Hippocampal formation (tissue), 2 donors: ENCODE measurements at places on chromosomes 5 and 9.

DNA sequence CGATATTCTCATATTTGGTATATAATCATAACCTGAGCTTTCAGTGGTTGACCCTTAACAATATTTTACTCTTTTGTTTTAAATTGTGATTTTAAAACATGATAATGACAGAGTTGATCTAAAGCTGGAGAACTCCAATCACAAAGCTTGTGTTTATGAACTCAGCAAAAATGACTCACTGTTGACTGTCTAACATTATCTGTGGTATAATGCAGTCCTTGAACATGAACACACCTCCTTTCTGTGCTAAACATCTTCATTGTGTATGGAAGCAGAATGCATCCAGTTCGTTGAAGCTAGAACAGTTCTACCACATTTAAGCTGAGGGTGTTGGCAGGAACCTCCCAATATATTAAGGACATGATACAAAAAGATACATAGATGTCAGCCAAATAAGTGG is 1030.2 kb upstream of the SEMA6A start:
- no peak for DNase-seq

GRCh38 chr5:146699138-146699537 is 179.4 kb downstream of the PPP2R2B start:
- no peak for DNase-seq

DNA sequence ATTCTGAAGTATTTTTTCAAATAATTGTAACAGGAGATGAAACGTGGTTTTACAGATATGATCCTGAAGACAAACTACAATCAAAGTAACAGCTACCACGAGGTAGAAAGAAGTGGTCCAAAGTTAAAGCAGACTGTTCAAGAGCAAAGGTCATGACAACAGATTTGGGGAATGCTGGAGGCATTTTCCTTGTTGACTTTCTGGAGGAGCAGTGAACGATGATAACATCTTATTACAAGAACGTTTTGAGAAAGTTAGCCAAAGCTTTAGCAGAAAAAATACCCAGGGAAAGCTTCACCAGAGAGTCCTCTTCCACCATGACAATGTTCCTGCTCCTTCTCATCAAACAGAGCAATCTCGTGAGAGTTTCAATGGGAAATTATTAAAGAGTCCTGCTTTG is 145.4 kb upstream of the NREP start:
- no peak for DNase-seq

DNA sequence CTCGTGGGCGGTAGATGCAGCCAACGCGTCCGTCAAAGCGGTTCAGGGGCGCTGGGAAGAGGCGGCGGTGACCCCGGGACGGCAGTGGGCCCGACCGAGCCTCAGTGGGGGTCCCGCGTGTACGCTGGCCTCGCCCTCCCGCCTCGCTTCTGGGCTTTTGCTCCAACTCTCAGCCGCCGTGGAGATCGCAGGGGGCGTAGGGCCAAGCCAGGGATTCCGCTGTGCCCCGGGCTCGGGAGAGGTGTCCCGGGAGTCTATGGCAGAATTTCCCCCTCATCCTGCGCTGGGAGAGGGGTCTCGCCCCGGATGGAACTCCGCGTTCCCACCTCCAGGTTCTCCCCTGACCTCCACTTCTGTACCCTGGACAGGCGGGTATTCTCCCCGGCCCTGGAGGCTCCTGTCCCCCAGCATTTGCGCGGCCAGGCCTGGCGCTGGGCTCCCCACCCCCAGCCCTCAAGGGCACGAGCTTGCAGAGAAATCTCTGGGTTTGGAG is 131.9 kb downstream of the MRPL36 start:
- DNase-seq, result no peak

- DNase-seq, result no peak
Observed at GRCh38 chr9:108620767-108621166, 235.0 kb downstream of the ACTL7B start.

GRCh38 chr5:102249381-102249780 is 46.7 kb downstream of the SLCO4C1 start:
- no peak for DNase-seq
